ENCODE measurements at places on chromosomes 11 and 22.
A peak's percentile ranks its signal among the peaks of the same experiment; 100 is the strongest.

- no peak for DNase-seq
These were observed 33.5 kb upstream of the TOLLIP start for GRCh38 chr11:1342946-1343345.

- DNase-seq = no peak
These were observed 147.6 kb upstream of the OPCML start for GRCh38 chr11:133679896-133680295.

DNA sequence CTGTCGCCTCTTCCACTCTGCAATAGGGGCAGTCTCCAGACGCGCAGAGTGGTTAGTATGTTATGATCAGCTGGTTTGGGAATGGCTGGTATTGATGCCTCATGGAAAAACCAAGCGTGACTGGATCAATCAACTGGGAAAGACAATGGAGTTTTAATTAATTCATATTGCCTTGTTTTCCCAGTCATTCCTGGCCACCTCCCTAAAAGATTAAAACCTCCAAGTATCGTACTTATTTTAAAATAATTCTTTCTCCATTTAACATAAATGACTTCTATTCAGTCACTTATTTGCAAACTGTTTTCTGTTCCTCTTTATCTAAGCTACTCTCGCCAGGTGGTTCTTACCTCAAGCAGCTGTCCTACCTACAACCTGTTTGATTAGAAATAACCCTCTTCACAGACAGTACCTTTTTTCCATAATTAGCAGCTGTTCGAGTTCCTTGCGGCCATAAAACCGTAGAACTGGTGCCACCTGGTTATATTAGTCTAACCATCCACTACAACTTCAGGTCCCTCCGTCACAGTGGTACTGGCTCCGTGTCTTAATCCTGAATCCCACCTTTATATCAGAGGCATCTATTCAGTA is 898 bp downstream of the ZNF215 start:
- DNase-seq = no peak

DNA sequence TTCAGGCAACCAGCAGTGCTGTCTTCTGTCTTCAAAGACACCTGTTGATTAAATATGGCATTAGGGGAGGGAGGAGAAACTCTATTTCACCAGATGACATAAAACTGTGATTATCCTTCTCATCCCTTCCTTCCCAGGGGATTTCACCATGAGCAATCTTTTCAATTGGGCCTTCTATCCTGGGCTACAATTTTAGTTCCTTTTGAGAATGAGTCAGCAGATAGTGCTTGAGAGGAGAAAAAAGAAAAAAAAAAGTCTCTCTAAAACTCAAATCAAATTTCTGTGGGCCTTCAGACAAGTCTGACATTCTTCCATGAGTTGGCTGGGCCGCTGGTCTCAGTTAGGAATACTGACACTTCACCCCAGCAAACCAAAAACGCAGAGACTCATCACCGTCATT is 7.2 kb downstream of the FLI1 start:
- no peak for DNase-seq

DNA sequence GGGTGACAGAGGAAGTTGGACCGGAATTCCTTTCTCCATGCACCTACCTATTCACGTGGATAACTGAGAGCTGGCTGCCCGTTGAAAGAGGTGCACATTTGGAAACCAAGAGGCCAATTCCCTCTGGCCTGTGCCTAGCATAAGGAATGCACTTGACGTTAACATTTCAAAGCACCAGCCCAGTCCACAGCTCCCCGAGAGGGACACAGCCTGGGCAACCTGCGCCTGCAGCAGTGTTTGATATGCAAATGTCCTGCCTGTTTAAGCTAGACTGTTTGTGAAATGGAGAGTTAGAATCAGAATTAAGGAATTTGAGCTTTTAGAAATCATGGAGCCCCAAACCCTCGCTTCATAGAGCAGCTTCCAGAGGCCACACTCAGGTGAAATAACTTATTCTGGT is 126.1 kb downstream of the DSCAML1 start:
- no peak for DNase-seq

- peak; percentile 41 for DNase-seq
These were observed 3.4 kb downstream of the GRK2 start for GRCh38 chr11:67269401-67270255.

GRCh38 chr11:86687185-86687778 is 14.9 kb upstream of the ME3 start:
- DNase-seq = no peak

- DNase-seq = no peak
These were observed 68.2 kb upstream of the B3GAT1 start for GRCh38 chr11:134480136-134480712.

DNA sequence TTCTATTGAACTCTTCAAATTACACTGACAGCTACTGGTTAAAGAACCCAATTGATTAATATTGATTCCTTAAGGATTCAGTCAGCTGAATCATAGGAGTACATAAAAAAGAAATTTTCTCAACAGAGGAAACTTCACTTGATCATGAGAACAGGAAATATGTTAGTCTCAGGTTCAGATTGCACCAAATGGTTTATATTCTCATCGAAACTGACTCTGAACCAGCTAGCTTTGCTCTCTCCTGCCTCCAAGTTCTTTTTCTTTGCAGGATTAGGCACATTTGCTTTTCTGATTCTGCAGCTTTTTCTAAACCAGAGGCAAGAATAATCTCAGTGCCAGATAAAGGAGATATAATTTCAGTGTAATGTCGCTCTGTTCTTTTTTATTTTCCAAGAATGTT is 33.2 kb upstream of the CTSC start:
- no peak for DNase-seq

All from activated CD4-positive, alpha-beta T cell treated with anti-CD3 and anti-CD28 coated beads, Interleukin-2, amount 50 U/mL, for 16 hours (primary cell).